GM12891 (cell line): ENCODE measurements at places on chromosomes 3 and 15.

DNA sequence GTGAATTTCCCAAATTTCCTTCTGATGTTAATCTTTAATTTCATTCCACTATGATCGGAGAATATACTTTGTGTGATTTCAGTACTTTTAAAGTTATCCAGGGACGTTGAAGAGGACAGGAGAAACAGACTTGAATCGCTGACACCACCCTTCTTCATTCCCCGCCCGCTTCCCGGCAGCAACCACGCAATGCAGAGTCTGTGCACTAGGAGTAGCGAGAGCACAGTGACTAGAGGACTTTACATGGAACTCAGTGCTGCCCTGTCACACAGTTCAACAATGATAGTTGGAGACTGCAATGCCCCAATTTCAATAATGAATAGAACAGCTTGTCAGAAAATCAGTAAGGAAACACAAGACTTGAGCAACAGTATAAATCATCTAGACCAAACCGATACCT is 73.9 kb downstream of the RNF13 start:
- DNase-seq = no peak

- no peak for DNase-seq
These were observed 242.8 kb upstream of the CNTN4 start for GRCh38 chr3:1855841-1856240.

GRCh38 chr15:40582726-40583246 is 11.3 kb upstream of the KNL1 start:
- DNase-seq = no peak

- DNase-seq = no peak
These were observed 263 bp upstream of the UTS2B start for GRCh38 chr3:191330530-191331048.

GRCh38 chr15:91967935-91968606 is 114.6 kb downstream of the SLCO3A1 start:
- no peak for DNase-seq

GRCh38 chr15:74855857-74856256 is 12.9 kb upstream of the ULK3 start:
- DNase-seq = no peak

- no peak for DNase-seq
These were observed 566.0 kb downstream of the GBE1 start for GRCh38 chr3:81195478-81195877.

DNA sequence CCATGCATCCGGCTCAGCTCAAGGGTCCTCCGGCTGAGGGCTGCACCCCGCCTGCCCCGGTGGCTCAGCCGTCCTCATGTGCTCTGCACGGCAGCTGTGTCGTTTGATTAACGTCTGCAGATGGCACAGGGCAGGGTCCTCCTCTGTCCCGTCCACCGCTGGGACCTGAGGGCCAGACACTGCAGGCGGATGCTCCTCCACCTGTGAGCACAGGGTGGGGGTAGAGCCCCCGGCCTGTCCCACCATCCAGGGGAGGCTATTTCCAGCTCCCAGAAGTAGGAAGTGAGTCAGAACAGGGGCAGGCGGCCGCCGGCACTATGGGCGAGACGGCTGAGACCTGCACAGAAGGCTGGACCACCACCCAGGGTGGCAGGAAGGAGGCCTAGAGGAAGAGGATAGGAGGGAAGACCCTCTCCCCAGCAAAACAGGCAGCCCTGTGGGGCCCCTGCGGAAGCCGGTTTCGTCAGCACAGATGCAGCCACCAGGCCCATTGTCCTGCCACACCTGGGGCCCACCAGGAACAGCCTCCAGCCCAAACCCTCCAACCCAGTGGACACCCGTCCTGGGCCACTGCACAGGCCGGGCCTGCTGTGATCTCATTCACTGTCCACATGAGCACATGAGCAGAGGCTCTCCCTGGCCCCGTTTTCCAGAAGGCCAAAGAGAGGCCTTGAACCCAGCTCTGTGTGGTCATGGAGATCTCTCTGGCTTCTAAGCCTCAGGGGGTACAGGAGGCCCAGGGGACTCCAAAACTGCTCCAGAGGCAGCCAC is 12.6 kb upstream of the PLXND1 start:
- no peak for DNase-seq

DNA sequence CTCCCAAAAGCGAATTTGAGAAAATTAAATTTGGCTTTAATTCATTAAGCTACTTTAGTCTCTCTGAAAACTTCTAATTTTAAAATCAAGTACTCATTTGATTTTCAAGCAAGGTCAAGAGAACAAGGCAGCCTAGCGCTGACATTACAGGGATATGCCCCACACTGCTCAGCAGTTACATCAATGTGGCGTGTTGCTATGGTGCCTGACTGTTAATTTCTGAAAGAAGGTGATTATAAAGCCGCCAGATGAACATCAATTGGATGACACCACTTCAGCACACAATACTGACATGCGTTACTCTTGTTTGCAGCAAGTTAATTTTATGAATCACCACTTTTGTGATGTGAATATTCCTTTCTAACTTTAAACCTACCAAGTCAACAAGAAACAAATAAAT is 284.4 kb downstream of the FOXP1 start:
- DNase-seq = no peak

GRCh38 chr15:41955100-41955499 is 17.3 kb downstream of the EHD4 start:
- DNase-seq = no peak

DNA sequence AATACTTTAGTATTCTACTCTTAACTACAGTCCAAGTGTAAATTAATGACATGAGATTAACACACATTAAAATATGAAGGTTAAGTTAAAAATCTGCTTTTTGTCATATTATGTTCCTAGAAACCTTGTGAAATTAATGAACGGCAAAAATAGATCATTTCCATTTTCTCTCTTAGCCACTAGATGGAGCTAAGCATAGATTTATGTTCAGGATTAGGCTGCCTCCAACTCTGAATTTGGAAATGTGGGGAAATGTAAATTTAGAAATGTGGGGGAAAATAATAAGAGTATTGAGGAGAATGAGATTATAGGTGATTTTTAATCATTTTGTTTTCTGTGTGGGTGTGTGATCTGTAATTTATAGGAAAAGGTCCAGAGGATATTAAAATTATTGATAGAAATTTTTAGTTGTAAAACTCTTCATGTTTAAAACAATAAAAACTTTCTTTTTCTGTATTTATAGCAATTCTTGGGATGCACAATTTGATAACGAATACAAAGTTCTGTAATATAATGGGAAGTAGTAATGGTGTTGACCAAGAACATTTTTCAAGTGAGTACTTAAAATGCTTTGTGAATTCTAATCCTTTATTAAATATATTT is 59.2 kb downstream of the TMOD3 start:
- no peak for DNase-seq

DNA sequence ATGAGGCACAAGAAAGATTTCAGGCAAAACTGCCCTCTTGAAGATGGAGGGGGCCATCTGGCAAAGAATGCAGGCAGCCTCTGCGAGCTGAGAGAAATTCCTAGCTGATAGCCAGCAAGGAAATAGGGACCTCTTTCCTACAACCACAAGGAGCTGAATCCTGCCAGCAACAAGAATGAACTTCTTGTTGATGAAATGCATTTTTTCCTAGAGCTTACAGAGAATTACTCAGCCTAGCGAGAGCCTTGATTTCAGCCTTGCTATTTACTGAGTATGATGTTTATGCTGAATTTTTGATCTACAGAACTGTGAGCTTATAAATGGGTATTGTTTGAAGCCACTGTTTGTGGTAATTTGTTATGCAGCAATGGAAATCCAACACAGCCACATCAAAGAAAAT is 148.5 kb upstream of the NAALADL2 start:
- no peak for DNase-seq

- DNase-seq = peak; percentile 2
These were observed 1009.8 kb downstream of the TUSC7 start for GRCh38 chr3:117719316-117719926.

DNA sequence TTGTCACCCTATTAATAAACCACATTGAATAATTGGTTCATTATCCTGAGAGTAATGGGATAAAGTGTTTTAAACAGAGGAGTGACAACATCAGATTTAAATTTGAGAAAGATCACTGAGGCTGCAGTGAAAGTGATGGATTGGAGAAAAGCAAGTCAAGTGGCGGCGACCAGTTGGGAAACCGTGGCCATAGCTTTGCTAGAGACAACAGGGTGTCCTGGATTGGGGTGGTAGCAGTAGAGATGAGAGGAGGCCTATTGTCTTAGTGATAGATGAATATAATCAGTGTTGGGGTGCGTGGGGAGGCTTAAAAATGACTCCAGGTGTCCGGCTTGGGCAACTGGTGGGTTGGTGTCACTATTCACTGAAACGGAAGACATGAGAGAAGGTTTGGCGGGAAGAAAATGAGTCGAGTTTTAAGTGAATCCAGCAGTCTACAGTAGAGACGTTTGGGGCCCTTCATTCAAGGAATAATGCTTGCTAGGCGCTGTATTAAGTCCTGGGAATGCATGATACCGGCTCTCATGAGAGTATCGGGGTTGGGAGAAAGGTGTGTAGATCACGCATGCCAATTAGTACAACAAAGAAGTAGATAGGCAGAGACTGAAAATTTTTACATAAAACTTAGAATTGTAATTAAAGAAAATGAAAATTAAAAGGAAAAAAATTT is 819 bp downstream of the NEK4 start:
- no peak for DNase-seq

DNA sequence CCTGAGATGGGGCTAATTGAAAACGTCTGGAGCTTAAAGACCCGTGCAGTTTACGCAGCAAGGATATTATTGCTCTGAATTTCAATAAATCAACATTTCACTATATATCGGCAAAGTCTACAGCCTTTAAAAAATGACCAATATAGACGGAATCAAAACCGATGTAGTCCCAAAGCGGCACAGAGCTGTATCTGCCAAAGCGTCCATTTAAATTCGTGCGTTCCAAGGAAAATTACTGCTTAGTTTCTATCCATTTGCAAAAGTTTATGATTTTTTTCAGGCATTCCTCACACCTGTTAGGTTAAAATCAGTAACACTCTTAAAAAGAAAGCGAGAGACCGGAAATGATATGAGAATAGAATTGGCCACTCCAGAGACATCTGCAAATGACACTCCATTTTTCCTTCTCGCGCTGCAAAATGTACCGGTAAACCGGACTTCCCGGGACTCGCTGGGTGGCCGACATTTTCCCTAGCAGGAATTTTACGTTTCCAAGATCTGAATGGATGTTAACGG is 777 bp upstream of the EIF4A2 start:
- no peak for DNase-seq

DNA sequence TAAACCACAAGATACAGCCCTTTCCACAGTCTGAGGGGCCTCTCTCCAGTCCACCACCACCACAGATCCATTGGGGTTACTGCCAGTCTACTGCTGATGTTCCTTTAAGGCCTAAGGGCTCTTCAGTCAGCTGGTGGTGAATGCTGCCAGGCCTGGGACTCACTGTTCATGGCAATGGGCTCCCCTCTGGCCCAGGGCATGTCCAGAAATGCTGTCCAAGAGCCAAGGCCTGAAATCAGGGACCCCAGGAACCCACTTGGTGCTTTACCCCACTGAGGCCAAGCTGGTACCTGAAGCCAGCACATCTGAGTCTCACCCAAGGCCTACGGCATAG is 128.6 kb upstream of the CBLB start:
- DNase-seq = no peak

- DNase-seq = no peak
These were observed 68.5 kb downstream of the WWTR1 start for GRCh38 chr3:149589332-149589731.

DNA sequence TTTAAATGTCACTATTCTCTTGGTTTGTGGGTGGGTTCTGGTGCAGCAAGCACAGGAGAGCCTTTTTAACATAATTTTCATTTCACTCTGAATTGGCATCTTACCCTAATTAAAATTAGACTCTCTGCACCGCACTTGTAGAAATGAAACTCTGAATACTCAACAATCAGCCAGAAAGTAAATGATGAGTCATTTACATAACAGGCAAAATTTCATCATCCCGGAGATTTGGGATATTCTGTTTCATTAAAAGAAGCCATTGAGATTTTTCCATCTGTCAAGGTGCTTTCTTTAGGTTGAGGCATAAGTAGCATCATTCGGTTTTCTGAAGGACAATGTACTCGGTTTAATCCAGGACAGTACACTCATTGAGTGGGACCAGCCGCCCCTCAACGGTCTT is 111.0 kb downstream of the RFTN1 start:
- DNase-seq = no peak

- DNase-seq = no peak
These were observed 96.3 kb upstream of the SLC2A2 start for GRCh38 chr3:171122861-171123260.

DNA sequence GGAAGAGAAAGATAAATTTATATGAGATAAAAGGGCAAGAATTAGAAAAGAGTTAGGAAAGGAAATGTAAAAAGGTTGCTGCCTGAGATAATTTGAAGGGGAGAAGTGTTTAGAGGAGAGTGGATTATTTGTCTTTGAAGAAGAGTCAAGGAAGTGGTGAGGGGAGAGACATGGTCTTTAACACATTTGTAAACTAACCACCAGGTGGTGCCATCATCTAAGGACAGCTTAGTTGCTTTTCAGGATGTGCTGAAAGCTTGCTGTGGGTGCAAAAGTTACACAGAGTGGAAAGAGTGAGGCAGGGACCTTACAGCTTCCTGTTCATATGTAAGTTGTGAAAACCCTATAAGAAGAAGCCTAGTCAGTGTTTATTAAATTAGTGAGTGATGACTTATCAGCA is 114.1 kb upstream of the DNAJC19 start:
- no peak for DNase-seq

- DNase-seq = no peak
These were observed 141.0 kb downstream of the MYLK start for GRCh38 chr3:123743121-123743520.

GRCh38 chr3:133827136-133827535 is 21.5 kb downstream of the SRPRB start:
- no peak for DNase-seq

- no peak for DNase-seq
These were observed 96.9 kb downstream of the ZPLD1 start for GRCh38 chr3:102531686-102532085.

GRCh38 chr3:118974356-118975097 is 60.1 kb downstream of the IGSF11 start:
- DNase-seq = no peak

DNA sequence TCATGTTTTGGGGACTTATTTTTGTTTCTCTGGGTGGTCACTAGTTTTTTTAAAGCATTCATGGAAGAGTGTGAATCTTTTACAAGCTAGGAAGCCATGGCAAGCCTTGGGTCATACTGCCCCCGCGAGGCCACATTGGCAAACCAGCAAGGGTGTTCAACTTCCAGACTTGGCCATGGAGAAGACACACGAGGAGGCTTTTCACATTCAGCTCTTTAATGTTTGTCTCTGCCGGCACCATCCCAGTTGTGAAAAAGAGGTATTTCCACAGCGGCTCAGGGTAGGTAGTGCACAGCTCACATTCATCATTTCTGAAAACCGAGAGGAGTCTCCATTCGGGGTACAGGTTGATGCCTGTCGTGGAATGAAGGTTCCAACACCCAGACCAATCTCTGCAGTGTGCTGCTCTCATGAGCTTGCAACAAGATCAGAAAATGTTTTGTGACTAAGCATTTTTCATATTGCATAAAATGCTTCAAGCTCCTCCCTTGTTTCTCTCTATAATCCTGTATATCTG is 7.7 kb downstream of the CCR5 start:
- no peak for DNase-seq

- no peak for DNase-seq
These were observed 9.3 kb downstream of the RFTN1 start for GRCh38 chr3:16504242-16504641.

GRCh38 chr15:95327661-95328060 is 1002.8 kb upstream of the NR2F2 start:
- DNase-seq = no peak
